ENCODE measurements at places on chromosomes 6 and 20. TPM values are rescaled to one million over a fixed set of nuclear protein-coding genes. Genes with fewer than 3 reads are reported as not detected.

Gene LIN28B
- total RNA-seq, result not detected

DNA sequence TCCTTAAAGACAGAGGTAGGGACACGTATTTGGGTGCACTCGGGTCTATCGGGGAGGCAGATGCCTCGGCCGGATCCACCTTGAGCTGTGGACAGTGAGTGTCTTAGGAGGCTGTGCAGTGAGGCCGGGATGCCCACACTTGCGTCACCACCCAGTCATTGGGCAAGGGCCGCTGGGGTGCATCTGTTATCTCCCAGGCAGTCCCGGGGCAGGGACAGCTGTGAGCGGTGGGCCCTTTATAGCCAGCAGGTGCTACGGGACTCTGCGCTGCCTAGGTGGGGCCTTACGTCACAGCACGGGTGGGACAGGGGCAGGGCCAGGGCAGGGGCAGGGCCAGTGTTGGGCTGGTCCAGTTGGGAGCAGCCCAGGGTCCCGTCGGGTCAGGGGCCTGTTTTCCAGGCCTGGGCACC, 689 bp upstream of the COL20A1 start:
- DNase-seq, result no peak

DNA sequence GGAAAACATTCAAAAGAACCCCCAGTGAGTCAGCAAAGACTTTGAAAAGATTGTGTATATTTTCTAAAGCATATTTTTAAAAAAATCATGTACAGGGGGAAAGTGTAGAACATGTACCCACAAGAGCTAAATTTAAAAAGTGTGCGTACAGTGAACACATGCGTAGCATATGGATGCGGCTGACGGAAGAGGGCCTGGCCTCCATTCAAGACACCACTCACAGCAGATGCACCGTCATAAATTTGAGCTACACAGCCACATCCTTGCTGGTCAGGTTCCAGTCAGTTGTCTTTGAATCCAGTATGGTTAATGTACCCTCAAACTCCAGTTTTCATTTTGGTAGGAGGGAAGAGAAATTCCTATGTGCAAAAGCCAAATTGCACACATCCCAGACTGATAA, 54.3 kb upstream of the SPACA1 start:
- no peak for DNase-seq

GRCh38 chr6:138013959-138014358, 93.3 kb downstream of the PERP start:
- DNase-seq, result no peak

GRCh38 chr6:23456396-23456795, 669.6 kb upstream of the NRSN1 start:
- no peak for DNase-seq

All from suprapubic skin (tissue), 4 donors.